ENCODE measurements at places on chromosomes 5 and 9.

GRCh38 chr9:109456811-109457210, 41.3 kb downstream of the PTPN3 start:
- DNase-seq: no peak

GRCh38 chr9:125393426-125393825, 131.8 kb downstream of the GAPVD1 start:
- DNase-seq: no peak

GRCh38 chr5:2109566-2109965, 226.8 kb upstream of the IRX4 start:
- no peak for DNase-seq

DNA sequence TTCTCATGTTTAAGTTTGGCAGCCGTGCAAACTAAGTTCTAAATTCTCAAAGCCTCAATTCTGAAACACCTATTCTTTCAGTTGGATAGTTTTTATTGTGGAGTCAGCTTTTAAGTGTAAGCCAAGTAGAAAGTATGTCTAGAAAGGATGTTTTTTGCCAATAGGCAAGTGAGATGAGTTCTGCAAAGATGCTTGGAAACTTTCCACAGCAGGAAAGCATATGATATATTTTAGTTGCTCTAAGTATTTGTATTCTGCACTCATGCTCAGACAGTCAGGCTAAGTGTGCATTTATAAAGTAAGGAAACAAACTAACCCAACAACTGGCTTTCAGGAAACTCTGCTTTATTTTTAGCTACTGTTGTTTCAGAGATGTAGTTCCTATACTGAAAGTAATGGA, 67.3 kb upstream of the CDH18 start:
- no peak for DNase-seq

DNA sequence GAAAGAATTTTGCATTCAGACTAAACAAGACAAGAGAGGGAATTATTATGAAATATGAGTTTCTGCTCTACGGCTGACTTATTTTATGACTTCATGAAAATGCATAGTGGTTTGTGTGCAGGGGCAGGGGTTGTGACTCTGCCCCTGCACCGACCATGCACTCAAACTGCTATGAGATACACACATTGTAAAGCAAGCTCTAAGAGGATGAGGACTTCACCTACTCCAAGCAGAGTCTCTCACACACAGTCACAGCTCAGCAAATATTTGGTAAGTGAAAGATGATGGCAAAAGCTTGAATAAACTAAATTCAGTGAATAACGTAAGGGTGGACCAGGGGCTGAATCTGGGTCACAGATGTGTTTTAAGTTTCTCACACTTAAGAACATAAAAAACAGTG, 542.9 kb downstream of the PRELID2 start:
- DNase-seq: no peak

DNA sequence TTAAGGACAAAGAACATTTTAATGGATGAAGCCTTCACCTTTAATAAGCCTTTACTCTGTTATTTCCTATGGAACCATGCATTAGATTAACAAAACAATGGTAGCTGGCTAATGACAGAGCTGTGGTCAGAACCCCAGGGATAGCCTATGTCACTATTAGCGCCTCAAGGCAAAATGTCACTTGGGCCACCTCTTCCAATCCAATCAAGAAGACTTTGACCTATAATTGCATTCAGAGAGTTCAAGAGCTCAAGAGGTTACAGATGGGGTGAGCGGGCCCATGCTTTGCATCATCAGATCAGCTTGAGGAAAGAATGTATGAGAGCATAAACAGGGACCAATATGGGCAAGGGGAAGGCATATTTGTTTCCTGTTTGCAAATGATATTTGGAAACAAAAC, 425.1 kb downstream of the ARHGEF28 start:
- DNase-seq: no peak

DNA sequence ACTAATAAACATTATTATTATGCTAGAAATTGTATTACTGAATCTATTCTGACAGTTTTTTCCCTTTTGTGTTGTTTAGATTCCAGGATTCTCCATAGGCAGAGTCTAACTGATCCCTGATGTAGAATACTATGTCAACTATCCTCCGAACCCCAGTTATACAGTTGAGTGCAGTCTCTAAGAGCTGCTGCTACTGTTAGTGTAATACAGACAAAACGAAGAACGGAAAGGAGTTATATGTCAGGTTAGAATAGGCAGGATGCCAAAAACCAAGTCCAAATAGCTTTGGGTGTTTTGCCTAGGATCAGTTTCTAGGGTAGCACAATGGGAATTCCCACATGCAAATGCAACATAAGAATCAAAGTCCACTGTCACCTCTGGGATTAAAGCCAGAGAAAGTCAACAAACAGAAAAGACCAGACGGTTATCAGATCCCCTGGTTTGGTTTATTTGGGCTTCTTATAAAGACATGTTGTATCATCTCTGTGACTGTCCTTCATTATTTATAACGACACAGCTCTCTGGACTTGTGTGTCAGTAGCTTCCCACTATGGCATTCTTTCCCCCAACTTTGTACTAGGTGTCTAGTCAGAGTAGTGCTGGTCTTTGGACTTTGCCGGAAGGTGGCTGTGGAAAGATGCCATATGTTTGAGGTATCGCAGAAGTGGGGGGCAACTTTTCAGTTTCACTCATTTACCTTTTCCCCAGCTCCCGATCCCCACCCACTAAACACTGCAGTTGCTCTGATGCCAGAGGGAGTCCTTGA, 14.9 kb upstream of the TMEM38B start:
- no peak for DNase-seq

Data from T-cell (primary cell).